Retinal pigment epithelial cell (primary cell): ENCODE measurements at places on chromosomes 13 and 19.

DNA sequence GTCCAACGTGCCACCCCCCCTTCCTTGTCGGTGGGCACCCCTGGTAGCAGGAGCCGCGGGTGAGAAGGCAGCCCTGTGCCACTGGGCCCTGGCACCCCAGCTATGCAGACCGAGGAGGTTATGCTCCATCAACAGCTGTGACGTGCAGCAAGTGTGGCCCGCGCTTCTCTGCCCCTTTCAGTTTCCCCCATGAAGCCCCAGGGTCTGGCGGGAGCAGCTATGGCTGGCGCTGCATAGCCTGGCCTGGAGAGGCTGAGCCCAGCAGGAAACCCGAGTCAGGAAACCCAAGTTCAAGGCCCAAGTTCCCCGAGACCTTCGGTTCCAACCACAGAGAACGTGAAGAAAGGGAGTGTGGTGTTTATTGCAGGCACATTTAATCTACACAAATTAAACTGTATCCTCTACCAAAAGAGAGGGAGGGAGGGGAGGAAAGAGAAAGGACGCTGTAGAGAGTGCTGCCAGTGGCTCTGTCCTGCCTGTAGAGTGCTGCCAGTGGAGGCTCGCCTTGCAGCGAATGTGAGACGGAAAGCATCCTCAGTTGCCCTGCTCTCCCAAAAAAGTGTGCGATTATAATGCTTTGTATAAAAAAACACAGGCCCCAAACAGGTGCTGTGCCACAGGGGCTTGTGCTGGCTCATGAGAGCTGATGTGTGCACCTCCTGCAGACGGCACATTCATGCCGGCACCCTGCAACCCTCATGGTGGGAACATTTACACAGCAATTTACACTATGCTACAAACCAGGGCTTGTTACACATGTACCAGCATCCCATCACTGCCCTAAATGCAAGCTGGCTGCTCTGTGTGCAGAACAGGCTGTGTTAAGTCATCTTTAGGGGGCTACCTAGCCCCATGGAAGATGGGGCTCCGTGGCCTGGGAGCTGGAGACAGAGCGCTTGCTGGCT is 16.3 kb downstream of the POP4 start:
- DNase-seq, result no peak

DNA sequence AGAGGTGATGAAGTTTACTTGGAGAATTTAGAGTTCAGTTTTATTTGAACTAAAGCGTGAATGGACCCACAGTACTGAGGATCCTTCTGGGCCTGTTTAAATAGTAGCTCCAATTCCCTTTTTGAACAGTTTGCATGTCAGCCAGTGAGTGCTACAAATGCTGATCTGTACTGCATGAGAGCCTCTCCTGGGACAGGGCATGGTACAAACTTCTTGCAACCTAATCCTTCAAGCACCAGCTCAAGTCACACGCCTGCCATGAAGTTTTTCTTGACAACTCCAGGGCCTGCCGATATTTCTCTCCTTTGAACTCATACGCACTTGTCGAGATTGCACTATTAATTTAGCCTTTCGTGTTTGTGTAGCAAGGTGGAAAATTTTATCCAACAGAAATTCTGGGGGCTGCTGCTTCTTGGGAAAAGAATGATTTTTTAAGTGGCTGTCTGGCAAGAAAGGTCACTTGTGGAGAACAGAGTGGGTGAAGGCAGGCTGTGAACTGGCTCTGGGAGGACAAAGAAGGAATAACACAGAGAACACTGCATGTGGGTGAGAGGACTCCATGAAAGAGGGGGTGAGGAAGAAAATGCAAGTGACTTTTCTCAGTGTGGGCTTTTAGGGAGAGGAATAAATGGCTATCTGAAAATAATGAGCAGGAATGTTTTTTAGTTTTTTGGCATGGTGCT is 192.5 kb downstream of the NDFIP2 start:
- DNase-seq, result no peak

- no peak for DNase-seq
These were observed 7.3 kb upstream of the DGKH start for GRCh38 chr13:42041011-42041683.

- DNase-seq, result no peak
These were observed 22.4 kb upstream of the ARHGEF18 start for GRCh38 chr19:7326105-7326877.

GRCh38 chr19:16078759-16079707 is 2.7 kb downstream of the TPM4 start:
- peak; percentile 84 for DNase-seq

DNA sequence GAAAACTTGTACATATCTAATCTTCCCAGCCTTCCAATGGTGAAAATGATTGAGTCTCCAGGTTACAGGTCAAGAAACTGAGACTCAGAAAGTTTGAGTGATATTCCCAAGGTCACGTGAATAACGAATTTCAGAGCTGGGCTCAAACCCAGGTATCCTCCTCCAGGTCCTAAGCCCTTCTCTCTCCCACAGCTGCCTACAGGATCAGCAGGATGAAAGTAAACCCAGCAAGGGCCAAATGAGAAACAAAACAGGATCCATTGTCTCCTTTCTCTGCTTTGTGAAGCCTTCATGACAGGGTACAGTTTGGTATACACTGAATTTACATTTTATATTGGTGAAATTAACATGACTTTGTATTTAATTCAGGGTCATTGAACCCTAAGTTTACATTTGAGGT is 208.1 kb downstream of the RBM26 start:
- DNase-seq, result no peak

- no peak for DNase-seq
These were observed 17.7 kb downstream of the MIER2 start for GRCh38 chr19:326871-327270.
